ENCODE measurements at places on chromosomes 7 and 10.

- DNase-seq: no peak
These were observed 119.0 kb upstream of the SORCS3 start for GRCh38 chr10:104521901-104522694.

GRCh38 chr7:79453558-79454360, at the start of gene MAGI2:
Gene MAGI2, minus strand, starts transcription at chr7:79453667. Its CDS starts 347 bp downstream, at chr7:79453320.
- DNase-seq: no peak

GRCh38 chr7:112571852-112572607, 91.2 kb downstream of the LSMEM1 start:
- DNase-seq: no peak

DNA sequence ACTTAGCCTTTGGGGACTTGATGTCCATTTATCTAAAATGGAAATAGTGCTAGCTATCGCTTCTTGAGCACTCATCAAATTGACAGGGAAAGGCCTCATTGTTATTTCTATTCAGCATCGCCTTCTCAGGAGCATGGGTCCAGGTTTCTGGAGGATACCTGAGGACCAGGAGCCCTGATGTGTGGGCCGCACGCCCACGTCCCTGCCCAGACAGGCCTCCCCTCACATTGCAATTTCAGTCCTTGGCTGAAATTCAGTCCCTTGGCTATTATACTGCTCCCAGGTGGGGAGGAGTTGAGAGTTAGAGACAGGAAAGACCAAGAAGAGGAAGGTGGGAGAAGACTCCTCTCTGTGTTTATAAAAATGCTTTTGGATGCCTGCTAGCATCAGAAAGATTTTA, 38.9 kb downstream of the GPRIN2 start:
- no peak for DNase-seq

GRCh38 chr7:5429253-5429856, 5.7 kb upstream of the TNRC18 start:
- DNase-seq: no peak

Measured in hematopoietic multipotent progenitor cell treated with erythropoietin and hydrocortisone succinate and interleukin-3 and kit ligand, for 17 days (in vitro differentiated cells).